ENCODE measurements at places on chromosomes 2 and 18.

DNA sequence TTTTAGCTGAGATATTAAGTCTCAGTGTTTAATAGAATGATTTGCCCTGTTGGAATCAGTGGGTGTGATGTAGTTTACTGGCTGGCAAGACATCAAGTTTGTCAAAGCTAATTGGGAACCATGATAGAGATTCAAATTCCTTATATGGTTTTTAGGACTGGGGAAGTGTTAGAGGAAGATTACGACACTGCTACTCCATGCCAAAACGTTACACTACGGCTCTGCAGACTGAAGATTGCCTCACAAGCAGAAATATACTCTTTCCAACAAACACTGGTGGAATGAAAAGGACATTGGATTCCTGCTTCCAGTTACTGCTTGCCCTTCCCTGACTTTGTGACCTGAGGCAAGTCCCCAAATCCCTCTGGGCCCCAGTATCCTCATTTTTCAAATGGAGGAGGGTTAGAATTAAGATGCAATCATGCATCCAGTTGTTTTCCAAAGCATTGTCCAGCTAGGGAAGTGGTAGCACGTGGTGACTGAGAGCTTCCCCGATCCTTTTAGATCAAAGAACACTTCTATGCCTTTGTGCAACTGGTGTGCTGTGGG is 147.6 kb downstream of the CDC42EP3 start:
- no peak for DNase-seq

GRCh38 chr18:56662502-56662901 is 11.3 kb downstream of the WDR7 start:
- no peak for DNase-seq

DNA sequence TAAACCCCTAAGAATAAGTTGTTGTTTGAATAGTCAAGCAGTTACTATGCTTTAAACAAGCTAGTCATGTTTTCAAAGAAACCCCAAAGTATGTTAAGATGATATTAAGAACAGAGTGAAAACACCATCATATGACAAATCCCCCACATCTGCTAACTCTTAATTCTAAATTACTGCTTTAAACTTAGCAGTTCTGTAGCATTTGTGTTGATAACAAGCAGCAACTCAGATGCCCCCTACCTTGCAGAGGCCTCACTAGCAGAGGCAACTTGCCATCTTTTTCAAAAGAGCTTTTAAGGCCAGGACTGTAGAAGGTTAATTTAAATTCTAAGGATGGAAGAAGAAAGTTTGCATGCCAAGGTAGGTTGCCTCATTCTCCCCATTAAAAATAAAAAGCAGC is 376.2 kb downstream of the SETBP1 start:
- DNase-seq, result no peak

GRCh38 chr2:37344453-37345361 is at the start of gene QPCT:
QPCT (plus strand) TSS chr2:37344630; CDS start chr2:37344732, 102 bp downstream.
- peak; percentile 91 for DNase-seq

- DNase-seq, result no peak
Measured at GRCh38 chr2:105490204-105490603, 91.4 kb upstream of the FHL2 start.

- DNase-seq, result no peak
Measured at GRCh38 chr2:160507464-160507863, 13.9 kb upstream of the RBMS1 start.

DNA sequence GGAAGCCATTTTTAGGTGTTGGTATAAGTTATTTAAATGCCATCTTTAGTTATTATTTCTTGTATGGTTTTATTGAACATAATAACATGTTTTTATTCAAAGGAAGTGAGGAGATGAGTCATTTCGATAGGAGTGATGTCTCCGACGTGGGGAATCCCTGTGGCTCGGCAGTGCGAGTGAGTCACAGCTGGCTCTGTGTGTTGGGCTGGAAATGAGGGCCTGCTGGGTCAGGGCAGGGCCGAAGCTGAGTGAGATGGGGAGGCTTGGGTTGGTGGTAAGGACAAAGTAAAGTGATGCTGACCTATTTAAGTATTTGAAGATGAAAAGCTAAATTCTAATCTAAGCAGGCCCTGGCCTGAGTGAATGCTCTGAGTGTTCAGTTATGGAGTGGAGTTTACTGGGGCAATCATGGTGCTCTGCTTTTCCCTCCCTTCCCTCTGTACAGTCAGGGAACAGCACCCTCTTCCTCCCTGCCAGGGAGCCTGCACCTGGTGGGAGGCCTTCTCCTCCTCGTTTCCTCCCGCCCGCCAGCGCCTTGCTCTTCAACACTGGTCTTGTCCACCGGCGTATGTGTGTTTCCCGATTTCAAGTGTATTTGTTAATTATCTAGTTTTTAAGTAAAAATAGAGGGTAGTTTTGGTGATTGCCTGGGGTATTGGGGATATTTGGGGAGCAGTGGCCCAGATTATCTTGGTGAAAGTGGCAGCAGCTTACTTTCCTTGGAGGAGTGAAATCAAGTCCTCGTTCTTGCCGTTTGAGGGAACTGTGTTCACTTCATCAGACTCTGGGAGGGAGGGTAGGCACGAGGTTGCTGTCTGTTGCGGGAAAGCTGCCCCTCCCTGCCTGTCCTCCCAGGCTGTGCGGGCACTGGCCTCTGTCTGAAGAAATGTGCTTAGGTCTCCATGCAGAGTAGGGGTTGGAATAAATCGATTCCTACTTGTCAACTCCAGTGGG is 157.0 kb downstream of the LDLRAD4 start:
- no peak for DNase-seq

GRCh38 chr2:174607989-174608865 is 10.6 kb upstream of the WIPF1 start:
- DNase-seq, result no peak

- peak; percentile 67 for DNase-seq
Measured at GRCh38 chr2:97716695-97717612, 3.6 kb downstream of the ZAP70 start.

- DNase-seq, result no peak
Measured at GRCh38 chr2:160221391-160222276, 21.6 kb upstream of the ITGB6 start.

GRCh38 chr2:216633616-216634369 is 573 bp downstream of the IGFBP2 start:
- no peak for DNase-seq

- DNase-seq, result no peak
Measured at GRCh38 chr2:175633227-175633626, 368.8 kb downstream of the LNPK start.

- no peak for DNase-seq
Measured at GRCh38 chr2:204207866-204208265, 271.3 kb downstream of the ICOS start.

DNA sequence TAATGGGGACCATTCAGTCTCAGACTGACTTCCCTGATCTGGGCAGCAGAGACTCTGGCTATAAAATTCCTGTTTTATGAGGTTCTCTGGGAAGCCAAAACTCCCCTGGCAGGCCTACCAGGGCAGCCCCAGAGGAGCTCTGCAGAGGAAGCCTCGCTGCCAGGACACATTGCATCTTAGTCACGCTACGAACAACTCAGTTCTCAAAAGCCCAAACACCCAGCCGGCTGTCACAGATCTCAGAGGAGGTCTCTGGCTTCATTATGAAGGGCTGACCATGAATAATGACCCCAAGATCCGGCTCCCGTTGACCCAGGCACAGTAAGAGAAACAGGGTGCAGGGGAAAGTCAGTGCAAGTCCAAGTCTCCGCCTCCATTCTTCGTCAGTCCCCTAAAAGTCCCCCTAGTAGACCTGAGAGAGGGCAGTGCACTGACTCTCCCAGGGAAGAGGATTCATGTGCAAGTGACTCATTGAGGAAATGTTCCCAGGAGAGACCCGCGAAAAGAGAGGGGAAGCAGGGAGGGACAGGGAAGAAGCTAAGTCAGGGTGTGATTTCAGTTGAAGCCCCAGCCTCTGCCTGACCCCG is 212.3 kb downstream of the CYP26B1 start:
- DNase-seq, result peak; percentile 54
